ENCODE measurements at places on chromosomes 1 and 21. TPM values are rescaled to one million over a fixed set of nuclear protein-coding genes. Genes with fewer than 3 reads are reported as not detected.
A peak's percentile ranks its signal among the peaks of the same experiment; 100 is the strongest.

Gene CAPN8
- polyA plus RNA-seq = 0.20 TPM

DNA sequence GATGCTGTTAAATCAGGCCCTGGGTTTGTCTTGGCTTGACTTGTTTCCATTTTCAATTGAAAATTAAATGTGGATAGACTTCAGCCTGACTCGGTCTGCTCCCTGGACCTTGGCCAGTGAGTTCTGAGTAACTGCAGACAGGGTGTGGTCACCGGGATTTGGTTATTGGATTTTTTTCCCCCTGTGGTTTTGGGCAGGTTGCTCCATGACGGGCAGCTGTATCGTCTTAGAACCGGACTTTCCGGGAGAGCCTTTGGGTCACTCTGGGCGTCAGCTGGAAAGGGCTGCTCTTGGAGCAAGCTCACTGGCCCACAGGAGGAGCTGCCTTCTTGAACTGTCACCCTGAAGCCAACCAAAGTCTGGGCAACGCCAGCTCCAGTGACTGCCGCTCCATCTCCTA, 75.0 kb downstream of the CLIC6 start:
- H3K27me3 ChIP-seq = no peaks in the 10 kb centered on the region
- no peaks in the 10 kb centered on the region for H3K4me1 ChIP-seq
- no peak for DNase-seq
- no peak overlapping the region for H3K27ac ChIP-seq
- H3K36me3 ChIP-seq = no peaks in the 10 kb centered on the region

GRCh38 chr1:86741947-86742572, 37.7 kb downstream of the SH3GLB1 start:
- no peak overlapping the region for H3K27ac ChIP-seq
- no peaks in the 10 kb centered on the region for H3K4me1 ChIP-seq
- peaks cover 8% of the 10 kb centered on the region for H3K36me3 ChIP-seq

- no peak overlapping the region for H3K4me3 ChIP-seq
- no peak for DNase-seq
- H3K4me1 ChIP-seq = no peaks in the 10 kb centered on the region
- H3K27me3 ChIP-seq = no peaks in the 10 kb centered on the region
- H3K36me3 ChIP-seq = no peaks in the 10 kb centered on the region
Measured at GRCh38 chr1:91406773-91407389, 2.2 kb upstream of the HFM1 start.

- no peaks in the 10 kb centered on the region for H3K27me3 ChIP-seq
- no peaks in the 10 kb centered on the region for H3K36me3 ChIP-seq
- H3K4me3 ChIP-seq = no peak overlapping the region
- H3K4me1 ChIP-seq = no peaks in the 10 kb centered on the region
- DNase-seq = peak; percentile 39
Measured at GRCh38 chr1:178494569-178494971, 2.2 kb downstream of the CLEC20A start.

DNA sequence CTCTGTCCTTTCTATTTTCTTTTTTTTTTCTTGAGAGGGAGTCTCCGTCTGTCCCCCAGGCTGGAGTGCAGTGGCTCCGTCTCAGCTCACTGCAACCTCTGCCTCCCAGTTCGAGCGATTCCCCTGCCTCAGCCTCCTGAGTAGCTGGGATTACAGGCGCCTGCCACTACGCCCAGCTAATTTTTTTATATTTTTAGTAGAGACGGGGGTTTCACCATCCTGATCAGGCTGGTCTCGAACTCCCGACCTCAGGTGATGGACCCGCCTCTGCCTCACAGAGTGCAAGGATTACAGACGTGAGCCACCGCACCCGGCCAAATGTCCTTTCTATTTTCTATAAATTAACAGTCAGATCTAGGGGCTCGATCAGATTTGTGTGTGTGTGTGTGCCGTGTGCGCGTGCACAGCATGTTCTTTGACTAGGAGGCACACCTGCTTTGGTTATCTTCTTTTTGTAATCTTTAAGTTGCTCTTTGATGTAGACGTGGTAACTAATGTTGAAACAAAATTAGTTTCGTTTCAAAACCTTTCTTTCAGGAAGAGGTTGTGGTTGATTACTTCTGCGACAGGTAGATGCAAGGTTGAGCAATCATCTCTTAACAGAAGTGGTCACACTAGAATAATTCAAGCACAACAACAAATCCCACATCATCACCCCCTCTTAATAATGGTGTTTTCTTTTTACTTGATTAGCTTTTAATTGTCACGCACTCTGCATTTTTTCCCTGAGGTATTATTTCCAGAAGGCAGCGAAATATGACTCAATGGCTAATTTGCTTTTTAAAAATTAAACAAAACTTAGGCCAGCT, 779 bp upstream of the DEGS1 start:
- DNase-seq = no peak
- peak overlapping the region; percentile 92 for H3K4me3 ChIP-seq
- H3K27ac ChIP-seq = 0 out of 2 replicates have a peak overlapping the region, but pooled peaks have one; percentile 14
- H3K4me1 ChIP-seq = 0 out of 2 replicates have a peak, but pooled peaks cover 6% of the 10 kb centered on the region

Gene AKR1A1
- polyA plus RNA-seq = 435 TPM

GRCh38 chr1:160162931-160163330, 11.5 kb downstream of the ATP1A4 start:
- no peaks in the 10 kb centered on the region for H3K36me3 ChIP-seq
- no peaks in the 10 kb centered on the region for H3K27me3 ChIP-seq
- H3K27ac ChIP-seq = no peak overlapping the region
- H3K4me1 ChIP-seq = peaks cover 3% of the 10 kb centered on the region

DNA sequence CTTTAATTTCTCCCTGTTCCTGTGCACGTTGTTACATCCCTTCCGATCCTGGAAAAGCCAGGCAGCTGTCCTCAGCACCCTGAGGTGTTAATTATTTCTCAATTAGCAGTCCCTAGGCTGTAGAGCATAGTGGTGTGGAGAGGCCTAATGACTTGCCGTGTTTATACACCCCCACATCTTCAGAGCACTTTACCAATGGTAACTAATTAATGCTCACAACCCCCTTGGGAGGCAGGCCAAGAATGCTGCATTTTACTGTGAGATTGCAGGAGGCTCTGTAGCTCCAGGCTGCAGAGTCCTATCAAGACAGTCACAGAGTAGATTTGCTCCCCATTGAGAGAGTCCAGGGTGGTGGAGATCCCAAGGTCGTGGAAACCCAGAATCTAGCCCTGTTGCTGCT, 2.4 kb upstream of the PARS2 start:
- no peaks in the 10 kb centered on the region for H3K27me3 ChIP-seq
- H3K36me3 ChIP-seq = no peaks in the 10 kb centered on the region
- DNase-seq = no peak
- no peak overlapping the region for H3K27ac ChIP-seq

Gene NTMT2
- 0.17 TPM for polyA plus RNA-seq

DNA sequence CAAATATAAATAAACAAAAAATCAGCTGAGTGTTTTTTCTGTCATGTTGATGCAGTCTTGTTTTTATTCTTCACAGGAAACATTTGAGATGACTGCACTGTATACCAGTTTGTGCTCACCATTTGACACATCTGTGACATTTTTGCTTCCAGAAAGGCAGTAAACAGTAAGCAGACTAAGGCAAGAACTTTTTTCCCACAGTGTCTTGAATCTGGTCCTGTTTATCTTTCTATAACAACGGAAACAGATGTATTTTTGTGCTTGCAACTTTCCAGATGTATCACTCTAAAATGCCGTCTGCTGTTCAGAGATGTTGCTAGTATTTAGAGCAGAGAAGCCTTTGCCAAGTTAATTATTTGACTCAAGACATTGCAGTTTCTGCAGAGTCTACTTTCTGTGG, 105.5 kb downstream of the ZC3H11B start:
- H3K27ac ChIP-seq = no peak overlapping the region
- H3K36me3 ChIP-seq = no peaks in the 10 kb centered on the region
- DNase-seq = no peak
- H3K27me3 ChIP-seq = no peaks in the 10 kb centered on the region
- H3K4me3 ChIP-seq = no peak overlapping the region

Gene ERG
- 1.0 TPM for polyA plus RNA-seq

- H3K27ac ChIP-seq = no peak overlapping the region
- H3K27me3 ChIP-seq = no peaks in the 10 kb centered on the region
- DNase-seq = no peak
- no peaks in the 10 kb centered on the region for H3K36me3 ChIP-seq
Measured at GRCh38 chr1:180769889-180770288, 138.1 kb downstream of the XPR1 start.

DNA sequence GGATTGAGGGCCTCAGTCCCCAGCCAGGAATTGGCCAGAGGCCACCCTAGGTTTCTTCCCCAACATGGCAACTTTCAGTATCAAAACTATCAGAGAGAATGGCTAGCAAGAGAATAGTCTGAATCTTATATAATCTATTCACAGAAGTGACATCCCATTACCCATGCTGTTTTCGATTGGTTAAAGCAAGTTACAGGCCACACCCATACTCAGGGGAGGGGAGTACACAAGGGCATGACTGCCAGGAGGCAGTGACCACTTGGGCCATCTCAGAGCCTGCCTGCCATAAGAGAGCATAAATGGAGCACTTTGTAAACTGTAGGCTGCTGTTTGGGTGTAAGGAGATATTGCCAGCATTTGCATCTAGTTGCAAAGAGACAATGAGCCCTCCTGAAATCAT, 65.4 kb downstream of the FAM163A start:
- DNase-seq = no peak
- H3K27me3 ChIP-seq = 0 out of 2 replicates have a peak, but pooled peaks cover 3% of the 10 kb centered on the region
- no peaks in the 10 kb centered on the region for H3K4me1 ChIP-seq
- no peak overlapping the region for H3K4me3 ChIP-seq
- H3K36me3 ChIP-seq = no peaks in the 10 kb centered on the region
- H3K27ac ChIP-seq = no peak overlapping the region

Measured in H1 (cell line).